ENCODE measurements at places on chromosomes 11 and 22.
A peak's percentile ranks its signal among the peaks of the same experiment; 100 is the strongest.

DNA sequence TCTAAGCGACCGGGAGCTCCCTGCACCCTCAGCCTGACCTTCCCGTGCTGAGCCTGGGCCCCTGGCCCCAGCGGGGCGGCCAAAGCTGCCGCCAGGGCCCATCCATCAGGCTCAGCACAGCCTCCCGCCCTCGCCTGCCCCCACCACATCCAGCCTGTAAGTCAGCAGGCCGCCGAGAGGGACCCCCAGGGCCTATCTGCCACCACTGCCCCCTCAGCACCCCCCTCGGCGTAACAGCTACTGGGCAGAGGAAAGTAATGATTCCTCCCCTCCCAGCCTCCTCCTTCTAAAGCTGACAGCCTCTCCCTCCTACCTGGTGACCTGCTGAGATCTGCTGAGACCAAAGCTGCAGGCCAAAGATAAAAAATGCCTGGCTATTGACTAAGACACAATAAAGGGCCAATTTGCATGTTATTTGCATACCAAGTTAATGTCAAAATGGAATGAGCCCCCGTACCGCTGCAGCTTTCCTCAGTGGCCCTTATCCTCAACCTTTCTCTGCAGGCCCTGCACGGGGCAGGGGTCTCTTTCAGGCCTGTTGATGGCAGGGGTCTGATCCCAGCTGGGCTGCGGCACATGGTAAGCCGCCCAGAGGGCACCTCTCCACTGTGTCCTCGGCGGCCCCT is 51.6 kb downstream of the RPUSD4 start:
- DNase-seq: no peak

DNA sequence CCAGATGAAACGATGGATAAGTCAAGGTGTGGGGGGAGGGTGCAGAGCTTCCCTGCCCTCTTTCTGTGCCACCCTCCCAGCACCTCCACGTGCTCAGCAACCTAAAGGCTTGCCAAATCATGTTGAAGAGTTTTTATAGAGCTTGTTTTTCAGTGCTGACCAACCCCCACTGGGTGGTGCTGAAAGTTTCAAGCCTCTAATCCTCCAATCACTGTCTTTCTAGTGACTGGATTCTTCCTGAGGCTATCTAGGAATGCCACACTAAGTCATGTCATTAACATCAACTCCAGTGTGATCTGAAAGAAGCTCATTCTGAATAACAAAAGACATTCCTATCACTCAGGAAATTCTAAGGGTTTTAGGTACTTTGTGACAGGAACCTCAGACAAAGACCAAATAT is 382.6 kb downstream of the DYNC2H1 start:
- DNase-seq: peak; percentile 36

DNA sequence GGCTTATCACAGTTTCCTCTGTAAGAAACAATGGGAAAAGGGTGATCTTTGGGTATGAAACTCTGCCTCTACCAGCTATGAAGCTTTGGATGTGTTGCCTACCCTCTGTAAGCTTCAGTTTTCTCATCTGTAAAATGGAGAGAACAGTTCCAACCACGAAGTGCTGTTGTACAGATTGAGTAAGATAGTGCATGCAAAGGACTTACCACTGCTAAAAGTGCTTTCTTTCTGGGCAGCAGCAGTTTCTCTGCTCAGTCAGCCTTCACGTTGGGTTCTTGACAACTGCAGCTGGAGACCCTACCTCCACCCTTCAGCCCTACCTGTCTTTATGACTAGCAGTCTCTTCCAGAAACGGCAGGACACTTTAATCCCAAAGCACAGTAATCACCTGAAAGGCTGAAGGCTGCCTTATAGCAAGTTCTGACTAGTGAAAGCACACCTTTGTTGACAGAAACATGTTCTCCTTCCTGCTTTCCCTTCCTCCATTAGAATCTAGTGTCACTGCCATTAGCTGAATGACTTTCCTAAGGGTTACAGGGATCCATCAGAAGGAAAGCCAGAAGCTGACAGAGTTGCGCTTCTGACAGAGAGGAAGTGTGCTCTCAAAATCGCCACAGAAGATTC is 91.4 kb downstream of the RPL27A start:
- no peak for DNase-seq

DNA sequence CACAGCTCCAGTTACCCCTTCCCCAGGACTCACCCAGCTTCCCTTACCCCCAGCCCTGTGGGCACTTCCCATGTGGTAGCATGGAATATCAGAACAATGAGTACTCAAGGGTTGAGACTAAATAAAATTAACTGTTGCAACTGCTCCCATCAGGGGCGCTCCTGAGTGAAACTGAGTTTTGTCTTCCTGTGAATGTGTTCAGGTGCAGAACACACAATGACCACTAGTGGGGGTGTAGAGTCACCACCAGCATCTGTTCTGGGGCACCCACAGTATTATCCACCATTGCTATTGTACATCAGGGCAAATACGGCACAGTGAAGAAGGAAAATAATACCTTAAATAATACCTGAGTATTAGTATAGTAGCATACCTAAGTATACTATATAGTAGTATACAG is 689.7 kb downstream of the TBC1D22A start:
- no peak for DNase-seq

- no peak for DNase-seq
Observed at GRCh38 chr11:24390016-24390415, 106.8 kb upstream of the LUZP2 start.

- DNase-seq: no peak
Observed at GRCh38 chr11:117057727-117058126, 40.5 kb downstream of the SIK3 start.

DNA sequence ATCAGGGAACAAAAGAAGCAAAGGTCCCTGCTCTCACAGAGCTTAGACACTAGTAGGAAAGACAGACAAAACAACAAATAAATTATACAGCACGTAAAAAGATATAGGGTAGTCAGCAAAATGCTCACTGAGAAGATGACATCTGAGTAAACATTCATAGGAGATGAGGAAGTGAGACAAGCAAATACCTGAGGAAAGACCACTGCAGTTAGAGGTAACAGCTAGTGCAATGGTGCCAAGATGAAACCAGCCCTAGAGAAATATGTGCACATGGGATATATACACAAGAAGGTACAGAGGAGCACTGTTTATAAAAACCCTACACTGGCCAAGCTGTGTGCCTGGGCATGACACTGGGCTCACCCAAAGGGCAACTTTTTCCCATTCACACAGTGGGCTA is 9.8 kb downstream of the CYP2R1 start:
- DNase-seq: no peak

DNA sequence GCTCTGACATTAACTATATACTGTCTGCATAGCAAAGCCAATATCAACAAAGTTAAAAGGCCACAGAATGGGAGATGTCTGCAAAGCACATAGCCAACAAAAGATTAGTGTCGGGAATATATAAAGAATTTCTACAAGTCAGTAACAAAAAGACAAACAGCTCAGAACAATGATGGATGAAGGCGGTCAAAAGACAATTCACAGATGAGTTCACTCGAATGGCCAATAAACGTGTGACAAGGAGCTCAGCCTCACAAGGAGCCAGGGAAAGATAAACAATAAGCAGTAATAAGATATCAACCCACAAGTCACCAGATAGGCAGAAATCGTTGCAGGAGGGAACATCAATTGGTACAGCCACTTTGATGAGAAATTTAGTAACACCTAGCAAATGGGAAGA is 106.0 kb upstream of the ISX start:
- no peak for DNase-seq

DNA sequence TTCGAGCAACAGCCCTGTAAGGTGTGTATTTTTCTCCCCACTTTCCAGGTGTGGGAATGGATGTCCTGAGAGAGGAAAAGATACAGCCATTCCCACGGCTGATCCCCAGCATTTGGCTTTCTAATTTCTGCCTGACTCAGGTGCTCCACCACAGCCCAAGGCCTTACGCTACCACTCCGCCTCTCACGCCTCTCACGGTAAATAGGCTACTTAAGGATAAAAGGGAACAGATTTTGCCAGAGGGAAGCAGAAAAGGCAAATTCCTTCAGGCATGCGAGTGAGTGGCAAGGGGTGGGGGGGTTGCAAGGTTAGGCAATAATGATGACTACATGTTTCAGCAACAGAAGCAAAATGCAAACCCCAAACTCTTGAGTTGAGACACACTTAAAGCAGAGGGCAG is 9.2 kb downstream of the PVALB start:
- no peak for DNase-seq

DNA sequence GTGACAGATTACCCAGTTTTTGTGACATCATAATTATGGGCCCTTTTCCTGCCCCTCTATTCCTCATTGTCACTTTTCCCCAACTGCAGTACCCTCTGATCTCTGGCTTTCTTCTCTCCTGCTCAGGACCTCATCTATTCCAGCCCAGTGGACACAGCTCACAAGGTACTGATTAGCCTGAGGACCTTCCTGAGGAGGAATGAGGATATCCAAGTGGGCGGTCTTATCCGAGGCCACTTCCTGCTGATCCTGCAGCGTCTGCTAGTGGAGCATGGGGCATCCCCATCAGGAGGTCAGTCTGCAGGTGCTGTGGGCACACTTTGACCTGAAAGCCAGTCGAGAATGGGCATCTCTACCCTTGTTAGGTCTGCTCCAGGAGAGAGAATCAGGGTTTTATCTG is 24.5 kb upstream of the CCDC134 start:
- DNase-seq: no peak

DNA sequence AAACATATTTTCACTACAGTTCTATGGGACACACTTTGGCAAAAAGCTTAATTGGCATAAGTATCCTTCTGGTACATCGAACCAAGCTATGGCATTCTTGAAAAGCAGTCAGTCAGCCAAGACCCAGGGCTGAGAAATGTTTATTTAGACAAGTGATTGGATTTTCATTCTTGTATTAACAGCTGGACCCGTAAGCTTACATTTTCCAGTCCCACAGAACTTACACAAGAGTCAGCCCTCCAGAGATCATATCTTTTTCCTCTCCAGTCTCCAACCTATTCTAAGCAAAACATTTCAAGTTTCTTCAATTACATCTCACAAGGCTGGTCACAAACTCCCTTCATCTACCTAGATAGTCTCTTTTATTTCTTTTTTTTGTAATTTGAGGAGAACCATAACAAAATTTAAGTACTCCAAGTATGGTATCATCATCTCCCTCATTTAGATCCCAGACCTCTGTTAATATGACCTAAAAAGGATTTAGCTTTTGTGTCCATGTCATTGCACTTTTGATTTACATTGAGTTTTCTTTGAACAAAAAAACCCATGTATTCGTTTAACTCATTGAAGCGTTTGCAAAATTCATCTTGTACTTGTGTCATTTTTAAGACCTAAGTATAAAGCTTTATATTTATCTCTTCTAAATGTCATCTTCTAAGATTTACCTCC is 67.9 kb upstream of the GRK3 start:
- DNase-seq: no peak

- no peak for DNase-seq
Observed at GRCh38 chr22:33325232-33326004, 267.2 kb upstream of the SYN3 start.

DNA sequence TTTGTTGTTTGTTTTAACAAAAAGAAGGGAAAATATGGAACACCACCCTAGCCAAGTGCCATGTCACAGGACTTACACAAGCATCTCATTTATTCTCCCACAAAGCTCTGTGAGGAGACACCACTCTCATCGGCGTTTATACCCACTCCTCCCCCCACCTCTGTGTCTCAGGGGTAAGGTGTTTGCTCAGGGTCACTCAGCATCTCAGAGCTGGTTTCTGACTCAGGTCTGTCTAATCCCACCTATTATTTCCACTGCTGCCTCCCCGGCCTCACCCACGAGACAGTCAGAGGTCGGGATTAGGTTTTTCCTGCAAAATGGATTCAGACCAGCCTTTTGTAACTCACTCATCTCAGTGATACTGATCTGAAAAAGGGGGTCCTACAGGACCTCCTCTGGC is 786.0 kb downstream of the OPCML start:
- DNase-seq: no peak

DNA sequence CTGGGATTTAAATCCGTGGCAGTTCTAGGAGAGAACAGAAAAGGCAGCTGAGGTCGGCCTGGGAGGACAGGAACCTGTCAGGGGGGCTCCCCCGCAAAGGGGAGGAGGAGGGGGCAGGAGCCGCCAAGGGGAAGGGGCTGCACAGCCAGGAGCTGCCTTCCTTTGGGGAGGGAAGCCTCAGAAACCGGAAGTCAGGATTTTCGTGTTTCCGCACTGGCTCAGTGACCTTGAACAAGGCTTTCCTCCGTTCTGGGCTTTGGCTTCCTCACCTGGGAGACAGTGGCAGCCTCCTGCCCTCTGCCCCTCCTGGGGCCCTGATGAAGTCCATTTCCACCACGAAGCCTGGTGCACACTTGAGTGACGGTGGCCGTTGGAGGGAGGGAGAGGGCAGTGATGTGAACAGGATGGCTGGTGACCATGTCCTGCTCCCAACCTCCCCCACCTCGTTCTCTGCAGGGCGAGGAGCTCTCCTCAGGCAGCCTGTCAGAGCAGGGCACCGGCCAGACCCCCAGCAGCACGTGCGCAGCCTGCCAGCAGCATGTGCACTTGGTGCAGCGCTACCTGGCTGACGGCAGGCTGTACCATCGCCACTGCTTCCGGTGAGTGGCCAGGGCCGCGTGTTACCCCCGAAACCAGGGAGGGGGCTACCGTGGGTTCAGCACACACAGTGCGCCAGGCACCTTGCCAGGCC is 12.6 kb downstream of the MICALL1 start:
- no peak for DNase-seq

DNA sequence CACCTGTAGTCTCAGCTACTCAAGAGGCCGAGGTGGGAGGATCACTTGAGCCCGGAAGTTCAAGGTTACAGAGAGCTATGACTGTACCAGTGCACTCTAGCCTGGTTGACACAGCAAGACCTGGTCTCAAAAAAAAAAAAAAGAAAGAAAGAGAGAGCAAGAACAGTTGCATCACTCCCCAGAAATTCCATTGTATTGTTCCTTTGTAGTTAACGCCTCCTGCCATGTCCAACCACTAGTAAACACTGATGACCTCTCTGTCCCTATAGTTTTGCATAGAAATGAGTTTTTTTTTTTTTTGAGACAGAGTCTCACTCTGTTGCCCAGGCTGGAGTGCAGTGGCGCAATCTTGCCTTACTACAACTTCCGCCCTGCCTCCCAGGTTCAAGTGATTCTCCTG is 10.8 kb downstream of the PATL1 start:
- no peak for DNase-seq

DNA sequence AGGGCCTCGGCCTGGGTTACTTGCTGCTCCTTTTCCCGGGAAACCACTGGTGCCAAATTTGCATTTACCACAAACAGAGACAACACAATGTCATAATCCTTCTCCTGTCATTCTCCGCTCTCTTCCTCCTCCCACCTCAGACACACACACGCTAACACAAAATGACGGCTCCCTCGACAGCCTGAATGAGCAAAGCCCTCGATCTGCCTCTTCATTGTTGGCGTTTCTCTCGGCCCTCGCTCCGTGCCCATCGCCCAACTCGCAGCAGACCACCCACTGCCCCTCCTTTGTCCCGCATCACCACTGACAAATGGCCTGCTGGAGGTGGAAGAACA is 12.5 kb upstream of the TCF20 start:
- no peak for DNase-seq

GRCh38 chr11:116980136-116980793 is 118.0 kb downstream of the SIK3 start:
- DNase-seq: no peak

All from trophoblast cell (in vitro differentiated cells and primary cell).